BE2C (cell line): ENCODE measurements at places on chromosomes 12 and 14.

- DNase-seq = no peak
Measured at GRCh38 chr14:92121207-92121669, 268 bp downstream of the NDUFB1 start.

GRCh38 chr14:77485256-77485655, 13.4 kb downstream of the ISM2 start:
- DNase-seq = no peak

GRCh38 chr12:89538897-89539296, 13.1 kb upstream of the POC1B start:
- no peak for DNase-seq

DNA sequence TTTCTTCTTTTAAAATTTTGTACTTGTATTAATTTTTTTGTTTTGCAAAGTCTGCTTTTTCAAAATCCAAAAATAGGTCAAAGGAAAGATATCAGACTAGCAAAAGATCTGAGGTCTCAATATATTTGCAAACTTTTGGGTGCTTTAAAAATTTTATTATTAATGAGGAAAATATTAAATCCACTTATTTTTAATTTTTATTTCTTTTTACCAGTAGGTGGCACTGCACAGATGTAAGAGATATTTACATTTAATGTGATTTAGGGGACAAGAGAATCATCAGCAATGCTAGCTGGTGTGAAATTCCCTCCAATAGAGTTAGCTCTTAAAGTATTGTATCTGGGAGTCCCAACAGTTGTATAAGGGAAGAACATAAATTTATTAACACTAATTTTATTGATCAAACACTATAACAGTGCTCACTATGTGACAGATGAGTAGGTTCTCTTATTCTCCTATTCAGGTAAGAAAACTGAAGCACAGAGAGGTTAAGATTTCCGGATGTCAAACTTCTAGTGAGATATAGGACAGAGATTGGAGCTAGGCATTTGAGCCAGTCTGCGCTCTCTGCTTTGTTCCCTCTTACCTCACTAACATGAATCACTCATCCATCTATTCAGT, 30.5 kb downstream of the ALX1 start:
- DNase-seq = no peak

- no peak for DNase-seq
Measured at GRCh38 chr12:2844786-2845185, 10.0 kb upstream of the NRIP2 start.

- DNase-seq = no peak
Measured at GRCh38 chr12:33818313-33818712, 204.0 kb upstream of the ALG10 start.

- peak; percentile 45 for DNase-seq
Measured at GRCh38 chr12:57983146-57983857, 41.9 kb downstream of the ATP23 start.

- no peak for DNase-seq
Measured at GRCh38 chr12:88391556-88391955, 188.7 kb downstream of the KITLG start.

DNA sequence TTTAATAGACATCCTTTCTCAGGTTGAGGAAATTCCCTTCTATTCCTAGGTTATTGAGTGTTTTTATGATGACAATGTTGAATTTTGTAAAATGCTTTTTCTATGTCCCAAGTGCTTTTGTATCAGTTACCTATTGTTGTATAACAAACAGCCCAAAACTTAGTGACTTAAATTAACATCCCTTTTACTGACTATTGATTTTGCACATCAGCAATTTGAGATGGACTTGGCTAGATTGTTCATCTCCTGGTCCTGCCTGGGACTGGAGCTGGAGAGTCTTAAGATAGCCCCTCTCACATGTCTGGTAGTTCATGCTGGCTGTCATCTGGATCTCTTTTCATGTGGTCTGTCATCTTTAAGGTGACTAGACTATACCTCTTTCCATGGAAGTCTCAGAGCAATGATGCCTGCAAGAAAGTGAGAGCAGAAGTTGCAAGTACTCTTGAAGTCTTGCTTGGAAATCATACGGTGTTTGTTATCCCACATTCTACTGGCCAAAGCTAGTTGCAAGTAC, 132.6 kb downstream of the RPAP3 start:
- no peak for DNase-seq

- DNase-seq = no peak
Measured at GRCh38 chr14:88069677-88070076, 64.7 kb downstream of the GPR65 start.

DNA sequence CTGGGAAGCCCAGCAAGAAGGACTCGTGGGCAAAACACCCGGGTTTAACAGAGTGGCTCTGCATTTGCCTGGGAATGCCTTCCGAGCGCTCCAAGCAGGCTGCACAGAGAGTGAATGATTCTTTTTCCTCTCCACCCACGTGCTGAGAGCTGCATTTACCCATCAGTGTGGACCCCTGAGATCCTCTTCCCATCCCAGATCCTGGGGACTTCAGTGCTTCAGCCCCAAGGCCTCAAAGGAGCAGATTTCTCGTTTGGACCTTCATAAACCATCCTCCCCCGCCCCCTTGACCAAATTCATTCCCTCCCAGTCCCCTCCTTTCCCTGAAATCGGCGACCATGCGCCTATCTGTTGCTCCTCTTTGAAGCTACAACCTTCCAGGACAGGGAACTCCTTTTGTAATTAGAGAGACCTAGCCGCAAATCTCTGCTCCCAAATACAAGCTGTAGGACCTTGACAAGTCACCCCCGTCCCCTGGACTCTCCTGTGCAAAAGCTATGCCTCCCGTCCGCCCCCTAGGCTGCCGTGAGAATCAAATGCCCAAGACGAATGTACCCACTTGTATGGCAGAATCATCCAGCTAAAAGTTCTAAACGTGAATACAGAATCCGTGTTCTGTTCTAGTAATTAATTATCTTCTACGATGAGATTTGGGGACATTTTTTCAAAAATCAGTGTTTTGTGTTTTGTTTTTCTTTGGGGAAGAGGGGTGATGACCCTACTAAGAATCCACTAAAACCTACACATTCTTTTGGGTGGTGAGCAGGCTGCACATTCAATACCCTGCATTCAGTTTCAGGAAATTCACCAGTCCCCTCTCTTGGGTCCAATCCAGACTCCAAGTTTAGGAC, 8.8 kb downstream of the TBX5 start:
- DNase-seq = no peak

DNA sequence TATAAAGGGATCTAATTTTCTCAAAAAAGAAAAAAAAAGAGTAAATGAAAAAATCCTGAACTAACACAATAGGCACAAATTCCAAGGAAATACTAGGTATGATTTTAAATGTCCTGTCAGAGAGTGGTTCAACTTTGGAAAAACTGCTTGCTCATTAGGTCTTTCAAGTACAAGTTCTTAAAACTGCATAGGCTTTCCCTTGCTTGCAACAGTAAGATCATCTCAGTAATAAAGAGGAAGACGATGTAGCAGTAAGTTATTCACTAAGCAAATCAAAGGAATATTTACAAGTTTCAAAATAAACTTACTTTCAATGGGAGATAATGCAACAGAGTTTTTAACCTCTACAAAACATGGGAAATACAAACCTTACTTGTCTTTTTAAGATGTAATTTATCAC, 21.6 kb downstream of the CORO1C start:
- no peak for DNase-seq

DNA sequence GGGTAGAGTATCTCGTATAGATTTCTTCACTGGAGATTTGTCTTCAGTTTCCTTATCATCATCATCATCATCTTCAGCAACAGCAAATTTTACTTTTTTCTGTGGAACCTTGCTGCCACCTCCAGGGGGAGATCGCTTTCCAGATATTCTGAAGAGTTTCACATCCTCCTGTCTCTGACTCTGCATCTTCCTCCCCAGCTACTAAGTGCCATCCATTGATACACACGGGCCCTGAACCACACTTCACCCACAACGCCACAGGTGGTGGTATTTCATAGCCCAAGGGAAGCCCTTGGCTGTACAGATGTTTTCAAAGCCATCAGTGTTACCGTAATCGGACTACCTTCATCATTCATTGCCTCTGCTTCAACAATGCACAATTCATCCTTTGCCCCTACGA, 82.2 kb downstream of the PPP2R5C start:
- DNase-seq = no peak

DNA sequence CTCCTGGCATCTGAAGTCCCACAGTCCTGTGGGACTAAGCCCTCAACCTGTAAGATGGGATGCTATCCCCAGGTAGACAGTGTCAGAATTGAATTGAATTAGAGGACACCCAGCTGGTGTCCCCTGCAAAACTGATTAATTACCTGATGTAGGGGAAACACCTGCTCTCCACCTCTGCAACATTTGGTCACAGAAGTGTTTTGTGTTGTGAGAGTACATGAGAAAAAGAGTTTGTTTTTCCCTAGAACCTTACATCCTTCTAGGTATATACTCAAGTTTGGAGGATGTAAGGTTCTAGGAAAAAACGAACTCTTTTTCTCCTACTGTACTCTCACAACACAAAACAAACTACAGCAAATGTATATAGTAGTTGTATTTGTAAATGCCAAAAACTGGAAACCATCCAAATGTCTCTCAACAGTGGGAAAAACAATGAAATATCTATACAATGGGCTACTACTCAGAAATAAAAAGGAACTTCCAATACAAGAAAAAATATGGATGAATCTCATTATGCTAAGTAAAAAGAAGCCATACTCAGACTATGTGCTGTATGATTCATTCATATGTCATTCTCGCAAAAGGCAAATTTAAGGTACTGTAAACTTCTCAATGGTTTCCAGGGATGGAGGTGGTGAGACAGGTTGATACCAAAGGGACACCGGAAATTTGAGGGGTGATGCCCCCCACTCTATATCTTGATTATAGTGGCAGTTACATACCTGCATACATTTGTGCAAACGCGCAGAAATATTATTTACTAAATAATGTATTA, 160.7 kb downstream of the MED13L start:
- no peak for DNase-seq
